Left lung (tissue), 14 donors: ENCODE measurements at places on chromosomes 16 and 17.

DNA sequence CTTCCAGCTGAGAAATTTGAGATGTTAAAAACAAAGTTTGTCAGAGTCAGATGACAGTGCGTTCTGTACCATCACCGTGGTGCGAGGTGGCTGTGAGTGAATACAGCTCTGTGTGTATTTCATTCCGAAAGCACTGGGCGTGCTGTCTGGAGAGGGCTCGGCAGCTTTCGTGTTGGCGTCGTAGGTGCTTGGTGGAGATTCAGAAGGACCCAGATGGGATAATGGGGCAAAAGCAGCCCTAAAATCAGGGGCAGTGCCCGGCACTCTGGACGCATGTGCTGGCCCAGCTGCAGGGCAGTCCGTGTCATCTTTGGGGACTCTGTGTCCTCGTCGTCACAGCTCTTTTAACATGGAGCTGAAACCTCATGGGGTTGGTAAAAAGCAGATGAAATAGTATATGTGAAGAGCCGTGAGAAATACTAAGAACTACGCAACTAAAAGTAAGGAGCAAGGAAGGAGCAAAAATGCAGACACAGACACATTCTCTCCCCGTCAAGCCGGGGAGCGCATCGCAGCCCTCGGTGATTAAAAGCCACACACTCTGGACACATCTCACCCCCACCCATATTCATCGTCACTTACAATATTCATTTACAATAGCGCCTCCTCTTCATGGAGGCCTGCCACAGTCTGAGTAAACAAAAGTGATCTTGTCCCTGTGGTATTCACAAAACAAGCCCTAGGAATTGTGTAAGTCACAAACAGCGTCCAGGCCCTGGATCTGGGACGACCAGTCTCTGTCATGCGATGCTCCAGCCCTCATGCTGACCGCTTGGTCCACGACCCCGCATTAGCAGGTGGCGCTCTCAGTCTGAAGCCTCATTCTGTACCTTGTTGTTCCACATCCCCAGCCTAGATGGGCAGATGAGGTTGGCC lies 206.7 kb downstream of the RPTOR start:
- H3K4me3 ChIP-seq = no peak overlapping the region
- H3K4me1 ChIP-seq = peaks cover 3% of the 10 kb centered on the region
- no peaks in the 10 kb centered on the region for H3K36me3 ChIP-seq
- no peak for DNase-seq
- H3K27ac ChIP-seq = peak overlapping the region; percentile 49

GRCh38 chr16:86037999-86038925 lies 139.3 kb downstream of the IRF8 start:
- H3K36me3 ChIP-seq = no peaks in the 10 kb centered on the region
- no peak overlapping the region for H3K4me3 ChIP-seq
- no peak for DNase-seq
- H3K4me1 ChIP-seq = no peaks in the 10 kb centered on the region

DNA sequence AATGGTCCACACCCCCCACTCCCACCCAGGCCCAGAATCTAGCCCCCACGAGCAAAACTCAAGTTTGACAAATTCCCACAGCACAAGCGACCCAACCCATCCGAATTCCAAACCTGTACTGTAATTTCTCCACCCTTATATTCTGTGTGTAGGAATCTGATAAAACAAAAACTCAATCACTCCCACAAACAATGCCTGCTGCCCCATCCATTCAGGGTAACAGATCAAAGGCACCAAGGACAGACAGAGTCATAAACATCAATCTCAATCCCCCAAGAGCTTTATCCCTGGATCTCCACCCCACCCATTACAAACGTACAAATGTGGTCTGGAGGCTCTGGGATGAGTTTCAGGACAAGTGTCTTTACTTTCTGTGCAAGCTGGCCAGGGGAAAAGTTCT lies 157.8 kb downstream of the AXIN2 start:
- no peaks in the 10 kb centered on the region for H3K27me3 ChIP-seq
- DNase-seq = no peak
- H3K36me3 ChIP-seq = no peaks in the 10 kb centered on the region

DNA sequence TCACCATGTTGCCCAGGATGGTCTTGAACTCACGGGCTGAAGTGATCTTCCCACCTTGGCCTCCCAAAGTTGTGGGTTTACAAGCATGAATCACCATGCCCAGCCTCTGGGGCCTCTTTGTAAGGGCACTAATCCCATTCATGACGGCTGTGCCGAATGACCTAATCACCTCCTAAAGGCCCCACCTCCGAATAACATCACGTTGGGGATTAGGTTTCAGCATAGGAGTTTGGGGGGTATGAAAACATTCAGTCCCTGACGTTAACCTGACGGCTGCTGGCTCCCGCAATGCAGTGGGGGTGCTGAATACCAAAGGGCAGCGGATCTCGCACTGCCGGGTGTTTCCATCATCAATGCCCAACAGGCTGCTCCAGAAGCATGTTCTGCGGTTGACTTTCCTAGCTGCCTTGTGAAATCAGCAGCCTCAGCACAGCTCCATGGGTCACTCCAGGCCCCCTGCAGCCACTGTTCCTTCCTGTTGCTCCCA lies 120.8 kb upstream of the SEC14L1 start:
- no peak overlapping the region for H3K27ac ChIP-seq
- DNase-seq = no peak
- no peaks in the 10 kb centered on the region for H3K36me3 ChIP-seq
- H3K4me3 ChIP-seq = no peak overlapping the region
